ENCODE measurements at places on chromosomes 1 and 21. TPM values are rescaled to one million over a fixed set of nuclear protein-coding genes. Genes with fewer than 3 reads are reported as not detected.

NR1I3 gene
- not detected for total RNA-seq

LYPD8 gene
- total RNA-seq = not detected

IFNLR1 gene
- total RNA-seq = 7.5 TPM

MEX3A gene
- 6.5 TPM for total RNA-seq

MYOG gene
- not detected for total RNA-seq

CASQ1 gene
- total RNA-seq = not detected

MATN1 gene
- total RNA-seq = not detected

CIART gene
- 5.1 TPM for total RNA-seq

RSPH1 gene
- 0.43 TPM for total RNA-seq

SPOCD1 gene
- total RNA-seq = 15.2 TPM

NEK7 gene
- total RNA-seq = 60.0 TPM
